ENCODE measurements at places on chromosomes 12 and 14.

DNA sequence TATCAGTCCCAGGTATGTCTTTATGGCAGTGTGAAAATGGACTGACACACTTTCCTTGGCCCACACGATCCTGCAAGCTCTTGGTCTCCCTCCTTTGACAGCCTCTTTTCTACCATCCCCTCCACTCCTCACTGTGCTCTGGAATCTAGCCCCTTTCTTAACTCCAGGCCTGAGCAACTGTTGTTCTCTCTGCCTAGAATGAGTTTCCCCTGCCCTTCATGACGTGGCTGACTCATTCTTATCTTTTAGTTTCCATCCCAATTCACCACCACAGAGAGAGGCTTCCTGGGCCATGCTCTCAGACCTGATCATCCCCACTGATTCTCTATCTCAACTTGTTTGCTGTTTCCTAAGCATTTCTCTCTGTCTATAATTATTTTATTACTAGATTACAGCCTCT is 157.4 kb upstream of the HMGA2 start:
- DNase-seq: no peak

GRCh38 chr12:2288875-2289274 is 236.1 kb downstream of the CACNA1C start:
- no peak for DNase-seq

DNA sequence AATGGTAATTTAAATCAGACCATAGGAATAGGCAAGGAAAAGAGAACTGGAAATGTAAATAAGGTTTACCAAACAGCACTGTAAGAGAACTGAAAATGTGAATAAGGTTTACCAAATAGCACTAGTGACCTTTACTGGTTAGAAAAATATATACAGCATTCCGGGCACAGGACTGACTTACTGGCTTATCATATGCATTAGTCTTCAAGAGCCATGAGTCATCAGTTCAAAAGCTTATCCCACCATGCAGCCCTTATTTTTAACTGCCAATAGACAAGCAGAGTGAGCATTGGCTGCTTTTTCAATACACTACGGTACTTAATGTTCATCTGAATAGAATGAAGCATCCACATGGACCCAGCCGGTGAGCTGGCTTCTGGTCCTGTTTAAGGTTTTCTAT is 13.0 kb upstream of the NELL2 start:
- DNase-seq: no peak

- DNase-seq: no peak
These were observed 8.9 kb downstream of the MAP4K5 start for GRCh38 chr14:50523271-50524041.

DNA sequence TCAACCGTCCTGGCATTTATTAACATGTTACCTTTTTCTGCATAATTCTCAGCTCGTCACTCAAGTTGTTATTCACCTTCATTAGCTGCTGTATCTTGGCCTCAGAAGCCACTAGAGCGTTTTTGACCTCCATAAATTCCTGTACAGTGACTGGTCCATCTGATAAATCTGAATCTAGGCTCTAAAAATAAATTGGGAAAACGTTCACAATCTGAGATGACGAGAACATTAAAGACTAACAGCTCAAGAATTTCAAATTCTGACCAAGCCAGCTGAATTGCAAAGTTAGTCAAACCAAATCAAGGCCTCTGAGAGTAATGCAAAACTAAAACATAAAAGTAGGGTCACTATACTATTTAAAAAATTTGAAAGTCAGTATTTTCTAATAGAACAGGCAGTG is 45.0 kb downstream of the GIT2 start:
- no peak for DNase-seq

DNA sequence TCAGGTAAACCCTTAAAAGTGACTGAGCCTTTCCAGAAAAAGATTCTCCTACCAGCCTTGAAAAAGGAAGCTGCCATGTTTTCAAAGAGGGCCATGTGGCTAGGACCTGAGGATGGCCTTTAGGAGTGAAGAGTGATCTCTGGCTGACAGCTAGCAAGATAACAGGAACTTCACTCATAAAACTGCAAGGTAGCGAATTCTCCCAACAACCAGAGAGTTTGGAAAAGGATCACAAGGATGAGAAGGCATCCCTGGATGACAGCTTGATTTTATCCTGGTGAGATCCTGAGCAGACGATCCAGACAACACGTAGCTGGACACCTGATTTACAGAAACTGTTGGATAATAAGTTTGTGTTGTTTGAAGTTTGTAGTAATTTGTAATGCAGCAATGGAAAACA is 115.6 kb upstream of the FBXO33 start:
- no peak for DNase-seq

GRCh38 chr12:76929499-76929898 is 50.7 kb upstream of the CSRP2 start:
- DNase-seq: no peak

DNA sequence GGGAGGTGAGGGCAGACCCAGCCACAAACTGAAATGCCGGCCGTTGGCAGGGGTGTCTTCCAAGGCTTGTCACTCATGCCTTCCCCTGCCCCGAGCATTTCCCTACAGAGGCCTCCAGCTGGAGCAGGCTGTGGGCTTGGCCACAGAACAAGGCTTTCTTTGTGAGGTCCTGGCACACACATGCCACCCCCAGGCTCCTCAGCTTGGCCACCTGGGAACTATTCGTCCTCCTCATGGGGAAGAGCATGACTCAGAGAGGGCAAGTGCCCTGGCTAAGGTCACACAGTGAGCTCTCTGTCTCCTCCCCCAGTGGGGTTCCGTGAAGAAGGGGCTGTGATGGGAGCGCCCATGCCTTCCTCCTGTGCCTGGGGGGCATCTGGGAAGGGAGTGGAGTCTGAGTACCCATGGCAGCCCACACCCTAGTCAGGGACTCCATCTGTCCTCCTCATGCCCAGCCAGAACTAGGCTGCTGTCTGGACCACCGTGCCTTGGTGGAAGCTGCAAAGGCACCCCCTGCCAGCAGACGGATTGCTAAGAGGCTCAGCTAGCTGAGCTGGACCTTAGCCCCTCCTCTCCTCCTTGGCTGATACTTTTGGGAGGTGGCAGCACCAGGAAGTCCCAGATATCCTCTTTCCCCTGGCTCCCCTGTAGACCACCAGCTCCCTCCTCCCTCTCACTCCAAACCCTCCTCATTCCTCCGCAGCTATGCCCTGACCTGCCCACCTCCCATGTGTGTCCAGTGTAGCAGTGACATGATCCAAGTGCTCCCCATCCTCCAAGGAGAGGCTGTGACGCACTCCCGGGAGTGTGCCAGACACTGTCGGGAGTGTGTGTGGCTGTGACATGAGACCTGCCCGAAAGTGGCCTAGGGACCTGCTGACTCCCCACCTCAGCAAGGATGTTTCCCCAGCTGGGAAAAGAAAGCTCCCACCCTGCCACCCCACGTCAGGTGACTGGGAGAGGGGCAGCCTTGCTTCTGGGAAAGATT is 21.4 kb downstream of the ABCB9 start:
- peak; percentile 78 for DNase-seq

DNA sequence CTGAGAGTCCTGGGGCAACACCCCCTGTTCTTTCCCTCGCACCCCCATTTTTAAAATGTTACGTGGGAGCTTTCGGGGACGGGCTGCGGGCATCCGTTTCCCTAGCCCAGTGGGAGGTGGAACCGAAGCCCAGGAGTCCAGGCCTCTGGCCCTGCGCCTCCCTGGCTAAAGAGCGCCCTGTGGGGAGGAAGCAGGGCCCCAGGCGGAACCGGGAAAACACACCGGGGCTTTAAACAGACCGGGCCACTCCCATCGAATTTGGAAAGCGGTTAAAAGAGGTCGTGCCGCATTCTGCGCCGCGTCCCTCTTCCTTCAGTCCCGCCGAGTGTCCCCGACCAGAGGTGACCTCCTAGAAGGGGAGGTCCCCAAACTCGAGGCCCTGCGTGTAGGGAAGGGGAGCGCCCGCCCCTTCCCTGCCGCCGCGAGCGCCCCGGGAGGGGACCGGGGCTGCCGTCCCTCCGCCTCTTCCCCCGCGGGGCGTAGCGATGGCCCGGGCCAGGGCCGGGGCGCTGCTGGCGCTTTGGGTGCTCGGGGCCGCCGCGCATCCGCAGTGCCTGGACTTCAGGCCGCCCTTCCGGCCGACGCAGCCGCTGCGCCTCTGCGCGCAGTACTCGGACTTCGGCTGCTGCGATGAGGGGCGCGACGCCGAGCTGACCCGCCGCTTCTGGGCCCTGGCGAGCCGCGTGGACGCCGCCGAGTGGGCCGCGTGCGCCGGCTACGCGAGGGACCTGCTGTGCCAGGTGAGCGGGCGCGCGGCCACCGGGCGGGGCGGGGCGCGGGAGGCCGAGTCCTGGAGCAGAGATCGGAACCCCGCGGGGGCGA is at the start of gene HHIPL1:
TSS of gene HHIPL1 (plus strand) at position 407 of the 822 bp plus-strand sequence. CDS start at position 486, 79 bp downstream.
- DNase-seq: no peak

DNA sequence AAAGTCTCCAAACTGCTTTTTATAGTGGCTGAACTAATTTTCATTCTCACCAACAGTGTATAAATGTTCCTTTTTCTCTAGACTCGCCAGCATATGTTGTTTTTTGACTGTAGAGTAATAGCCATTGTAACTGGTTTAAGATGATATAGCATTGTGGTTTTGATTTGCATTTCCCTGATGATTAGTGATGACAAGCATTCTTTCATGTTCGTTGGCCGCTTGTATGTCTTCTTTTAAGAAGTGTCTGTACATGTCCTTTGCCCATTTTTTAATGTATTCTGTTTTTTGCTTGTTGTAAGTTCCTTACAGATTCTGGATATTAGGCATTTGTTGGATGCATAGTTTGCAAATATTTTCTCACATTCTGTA is 404.9 kb downstream of the FLRT2 start:
- no peak for DNase-seq

- DNase-seq: no peak
These were observed 26.8 kb upstream of the BMAL2 start for GRCh38 chr12:27305673-27306456.

- DNase-seq: no peak
These were observed 18.9 kb downstream of the MNAT1 start for GRCh38 chr14:60753264-60754119.

- peak; percentile 79 for DNase-seq
These were observed 6.0 kb upstream of the GPR84 start for GRCh38 chr12:54370171-54370730.

DNA sequence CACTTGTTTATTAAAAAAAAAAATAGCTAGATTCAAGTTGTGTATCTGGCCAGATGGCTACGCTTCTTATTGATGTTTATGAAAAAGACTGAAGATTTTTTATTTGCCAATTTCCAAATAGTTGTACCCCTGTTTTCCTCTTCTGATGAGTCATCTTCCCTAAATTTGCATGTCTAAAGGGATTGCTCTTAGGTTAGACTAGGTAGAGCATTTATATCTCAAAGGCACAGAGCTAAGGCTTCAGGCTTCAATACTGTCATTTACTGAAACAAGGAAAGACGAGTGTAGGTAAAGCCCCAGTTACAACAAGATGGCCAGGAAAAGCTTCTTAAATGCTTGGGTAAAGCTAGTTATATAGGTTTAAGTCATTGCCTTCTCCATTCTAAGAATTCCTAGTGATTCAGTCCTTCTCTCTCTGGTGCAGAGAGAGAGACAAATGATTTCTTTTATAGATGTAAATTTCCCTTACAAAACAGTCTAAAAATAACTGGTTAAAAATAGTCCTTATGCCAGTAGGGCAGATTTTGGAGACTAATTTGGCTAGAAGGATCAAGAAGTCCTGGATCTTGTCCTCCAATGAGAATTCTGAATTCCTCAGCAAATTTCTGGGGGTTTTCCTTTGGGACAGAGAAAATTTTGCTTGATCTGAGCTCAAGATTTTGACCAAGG is 26.1 kb downstream of the LEMD3 start:
- no peak for DNase-seq

GRCh38 chr12:89236237-89236636 is 116.1 kb downstream of the DUSP6 start:
- DNase-seq: no peak

DNA sequence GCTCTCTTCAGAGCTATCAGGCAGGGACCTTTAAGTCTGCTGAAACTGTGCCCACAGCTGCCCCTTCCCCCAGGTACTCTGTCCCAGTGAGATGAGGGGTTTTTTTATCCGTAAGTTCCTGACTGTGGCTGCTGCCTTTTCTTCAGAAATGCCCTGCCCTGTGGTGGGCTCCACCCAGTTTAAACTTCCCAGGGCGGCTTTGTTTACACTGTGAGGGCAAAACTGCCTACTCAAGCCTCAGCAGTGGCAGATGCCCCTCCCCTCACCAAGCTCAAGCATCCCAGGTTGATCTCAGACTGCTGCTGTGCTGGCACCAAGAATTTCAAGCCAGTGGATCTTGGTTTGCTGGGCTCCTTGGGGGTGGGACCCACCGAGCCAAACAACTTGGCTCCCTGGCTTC is 46.9 kb upstream of the SLC16A7 start:
- DNase-seq: no peak
